HL-60 (cell line): ENCODE measurements at places on chromosomes 7 and 10.

DNA sequence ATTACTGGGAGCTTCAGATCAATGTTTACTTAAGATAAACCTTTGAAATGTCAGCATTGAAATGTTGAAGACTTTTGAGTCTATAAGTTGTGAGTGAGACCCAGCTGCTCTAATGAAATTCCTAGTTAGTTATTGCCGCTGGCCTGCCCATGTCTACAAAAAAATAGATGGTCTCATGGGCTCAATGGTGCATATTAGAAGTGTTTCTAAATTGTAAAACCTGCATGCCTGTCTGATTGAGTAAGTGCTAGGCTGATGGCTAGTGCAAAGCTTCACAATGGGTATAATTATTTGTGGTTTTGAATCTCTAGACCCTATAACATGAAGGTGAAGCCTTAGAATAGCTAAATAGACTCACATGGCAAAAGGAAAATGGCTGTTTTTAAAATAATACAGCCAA is 234.5 kb downstream of the SORCS3 start:
- DNase-seq, result no peak

- DNase-seq, result no peak
These were observed 36.6 kb downstream of the PIK3AP1 start for GRCh38 chr10:96683710-96684109.

GRCh38 chr10:59374916-59375315 is 12.6 kb upstream of the FAM13C start:
- no peak for DNase-seq

DNA sequence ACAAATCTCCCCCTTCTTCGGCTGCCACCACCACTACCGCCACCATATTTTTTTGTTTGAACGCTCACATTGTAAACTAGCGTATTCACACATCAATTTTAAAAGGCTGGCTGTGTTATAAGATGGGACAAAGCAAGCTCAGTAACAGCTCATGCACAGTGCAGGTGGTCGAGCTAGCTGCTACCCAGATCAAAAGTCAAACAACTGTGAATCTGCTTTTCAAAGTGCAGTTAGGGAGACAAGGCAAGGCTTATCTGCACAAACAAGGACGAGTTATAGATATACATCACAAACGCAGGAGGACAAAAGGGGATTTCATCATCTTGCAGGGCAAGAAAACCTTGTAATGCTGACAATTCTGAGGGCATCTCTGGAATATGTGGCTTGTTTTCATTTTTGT is 231.6 kb downstream of the VTI1A start:
- no peak for DNase-seq

DNA sequence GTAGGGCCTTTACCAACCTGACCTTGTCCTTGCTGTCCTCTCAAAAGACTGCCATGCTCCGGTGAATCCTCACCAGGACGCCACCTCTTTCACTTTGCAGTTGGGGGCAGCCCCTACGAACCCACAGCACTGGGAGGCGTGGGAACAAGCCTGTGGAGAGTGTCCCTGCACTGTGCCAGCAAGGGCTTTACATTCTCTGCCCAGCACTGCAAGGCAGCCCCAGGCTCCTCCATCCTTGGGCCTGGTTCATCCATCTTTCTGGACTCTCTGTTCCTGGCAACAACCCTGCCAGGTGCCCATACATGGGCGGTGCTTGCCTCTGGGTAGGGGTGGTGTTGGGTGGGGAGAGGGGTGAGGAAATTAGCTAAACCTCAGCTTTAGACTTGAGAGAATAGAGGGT is 1.4 kb downstream of the CHAT start:
- DNase-seq, result no peak

GRCh38 chr7:55435466-55435865 is 70.3 kb downstream of the LANCL2 start:
- DNase-seq, result no peak

DNA sequence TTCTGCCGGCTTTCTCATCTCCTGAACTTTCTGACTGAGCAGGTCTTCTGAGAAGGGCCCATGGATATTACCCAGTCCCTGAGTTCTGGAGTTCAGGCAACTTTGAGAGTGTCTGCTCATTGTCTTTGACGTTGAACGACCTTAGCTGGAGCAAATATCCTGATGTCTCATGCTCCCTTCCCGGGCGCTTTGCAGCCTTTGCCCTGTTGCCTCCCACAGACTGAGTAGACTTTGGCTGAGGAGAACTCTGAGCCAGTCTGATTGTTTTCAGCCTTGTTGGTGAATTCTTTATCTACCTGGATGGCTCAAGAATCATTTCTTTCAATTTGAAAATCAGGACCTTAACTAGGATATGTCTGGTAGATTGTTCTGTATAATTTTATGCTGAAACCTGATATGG is 353.7 kb downstream of the GLRX3 start:
- no peak for DNase-seq

GRCh38 chr7:157543791-157544190 is 207.0 kb downstream of the DNAJB6 start:
- DNase-seq, result no peak

DNA sequence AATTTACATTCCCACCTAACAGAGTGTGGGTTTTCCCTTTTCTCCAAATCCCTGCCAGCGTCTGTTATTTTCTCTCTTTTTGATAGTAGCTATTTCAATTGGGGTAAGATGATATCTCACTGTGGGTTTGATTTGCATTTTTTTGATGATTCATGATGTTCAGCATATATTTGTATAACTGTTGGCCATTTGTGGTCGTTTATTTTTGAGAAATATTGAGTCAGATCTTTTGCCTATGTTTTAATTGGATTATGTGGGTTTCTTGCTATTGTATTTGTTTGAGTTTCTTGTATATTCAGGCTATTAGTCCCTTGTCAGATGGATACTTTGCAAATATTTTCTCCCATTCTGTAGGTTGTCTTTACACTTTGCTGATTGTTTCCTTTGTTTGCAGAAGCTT is 193.8 kb downstream of the ABCA13 start:
- no peak for DNase-seq

- no peak for DNase-seq
These were observed 4.6 kb upstream of the SERPINE1 start for GRCh38 chr7:101121991-101122932.

- peak; percentile 8 for DNase-seq
These were observed 354.9 kb downstream of the BMPER start for GRCh38 chr7:34260279-34260678.

GRCh38 chr7:138417764-138418163 is 42.3 kb upstream of the TRIM24 start:
- no peak for DNase-seq

- no peak for DNase-seq
These were observed at the start of gene COBL for GRCh38 chr7:51316666-51317581. TSS of gene COBL (minus strand) at chr7:51316809. CDS start at chr7:51316633, 176 bp downstream.

DNA sequence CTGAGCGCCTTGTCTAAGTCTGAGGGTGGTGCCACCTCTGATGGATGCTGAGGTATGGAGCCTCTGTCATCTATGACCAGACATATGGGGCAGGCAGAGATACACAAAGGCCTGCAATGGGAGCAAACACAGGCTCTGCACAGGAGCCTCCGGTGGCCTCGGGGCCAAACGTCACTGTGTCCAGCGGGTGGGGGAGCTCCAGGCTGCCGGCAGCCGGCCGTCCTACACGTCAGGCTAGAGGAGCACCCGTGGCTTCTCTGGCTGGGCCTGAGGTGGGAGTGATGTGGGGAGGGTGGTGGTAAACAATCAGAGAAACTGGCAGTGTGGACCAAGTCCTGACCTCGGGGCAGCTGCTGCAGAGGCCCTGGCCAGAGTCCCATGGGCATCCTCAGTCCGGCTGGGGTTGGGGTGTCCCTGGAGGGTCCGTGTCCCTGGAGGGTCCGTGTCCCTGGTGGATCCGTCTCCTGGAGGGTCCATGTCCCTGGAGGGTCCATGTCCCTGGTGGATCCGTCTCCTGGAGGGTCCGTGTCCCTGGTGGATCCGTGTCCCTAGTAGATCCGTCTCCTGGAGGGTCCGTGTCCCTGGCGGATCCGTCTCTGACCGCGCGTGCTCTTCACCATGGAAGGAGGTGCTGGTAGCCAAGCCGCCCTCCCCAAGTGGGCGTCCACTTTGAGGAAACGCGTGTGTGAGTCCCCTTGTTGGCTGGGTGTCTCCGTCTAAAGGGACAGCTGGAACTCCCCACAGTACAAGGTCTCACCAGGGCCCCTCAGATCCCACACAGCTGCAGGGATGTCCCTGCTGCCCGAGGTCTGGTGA is 24.2 kb upstream of the FAM20C start:
- no peak for DNase-seq

DNA sequence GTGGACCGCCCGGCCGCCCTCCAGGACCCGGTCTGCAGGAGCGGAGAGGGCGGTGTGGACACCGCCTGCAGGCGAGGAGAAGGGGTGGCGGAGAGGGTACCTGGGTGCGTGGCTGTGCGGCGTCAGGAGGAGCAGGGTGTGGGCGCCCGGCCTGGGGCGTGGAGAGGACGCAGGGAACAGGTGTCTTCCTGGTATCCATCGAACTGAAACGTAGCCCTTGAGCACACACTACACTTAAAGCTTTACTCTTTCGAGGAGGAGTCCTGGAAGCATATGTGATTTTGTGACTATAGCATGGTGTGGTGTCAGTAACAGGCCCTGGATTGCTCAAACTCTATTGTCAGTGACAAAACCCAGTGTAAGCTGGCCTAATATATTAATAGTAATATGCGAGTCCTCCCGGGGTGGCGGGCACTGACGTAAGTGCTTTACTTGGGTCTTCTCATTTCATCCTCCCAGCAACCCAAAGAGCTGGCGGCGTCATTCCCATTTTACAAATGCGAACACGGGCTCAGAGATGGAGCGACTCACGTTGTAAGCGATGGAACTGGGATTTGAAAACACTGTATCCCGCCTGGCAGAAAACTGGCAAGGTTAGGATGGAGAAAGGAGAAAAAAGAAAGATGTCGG is 508 bp upstream of the TECPR1 start:
- no peak for DNase-seq

DNA sequence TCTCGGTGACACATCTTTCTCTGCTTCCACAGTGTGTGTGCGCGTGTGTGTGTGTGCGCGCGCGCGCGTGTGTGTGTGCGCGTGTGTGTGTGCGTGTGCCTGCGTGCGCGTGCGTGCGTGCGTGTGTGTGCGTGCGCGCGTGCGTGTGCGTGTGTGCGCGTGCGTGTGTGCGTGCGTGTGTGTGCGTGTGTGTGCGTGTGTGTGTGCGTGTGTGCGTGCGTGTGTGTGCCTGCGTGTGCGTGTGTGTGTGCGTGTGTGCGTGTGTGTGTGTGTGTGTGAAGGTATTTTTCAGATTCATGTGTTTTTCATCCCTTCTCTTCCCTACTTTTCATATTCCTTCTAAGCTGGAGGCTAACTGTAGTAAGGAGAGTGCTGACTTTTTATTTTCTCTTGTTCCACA is 148.4 kb downstream of the CREB5 start:
- DNase-seq, result no peak

DNA sequence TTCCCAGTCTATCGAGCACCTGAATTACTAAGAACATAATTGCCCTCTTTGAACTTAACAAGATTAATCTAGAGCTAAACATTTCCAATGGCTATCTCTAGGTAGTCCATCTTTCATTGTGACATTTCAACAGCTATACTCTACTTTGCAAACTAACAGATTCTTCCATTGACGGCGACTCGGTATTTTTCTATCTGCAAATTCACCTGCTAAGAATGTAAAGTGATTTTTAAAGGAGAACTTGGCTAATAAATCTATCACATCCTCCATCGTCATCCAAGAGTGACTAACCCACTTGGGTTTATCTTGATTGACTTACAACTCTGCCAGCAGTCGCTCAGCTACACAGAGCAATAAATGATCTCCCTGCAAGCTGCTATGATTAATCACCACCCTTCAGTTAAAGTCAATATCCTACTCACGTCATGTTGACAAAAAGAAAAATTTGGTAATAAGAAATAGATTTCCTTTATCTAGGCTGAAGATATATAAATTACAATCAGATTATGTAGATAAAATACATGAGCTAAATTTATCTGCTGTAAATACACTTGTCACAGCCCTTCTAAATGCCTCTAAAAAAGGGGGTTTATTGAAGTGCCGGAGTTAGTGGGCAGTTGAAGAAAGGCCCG is 99.5 kb downstream of the SFMBT2 start:
- DNase-seq, result no peak

GRCh38 chr10:86451604-86451960 is 70.0 kb downstream of the WAPL start:
- no peak for DNase-seq

- DNase-seq, result no peak
These were observed 26.6 kb downstream of the ESYT2 start for GRCh38 chr7:158802535-158803366.
